Stimulated activated CD8-positive, alpha-beta memory T cell treated with anti-CD3 and anti-CD28 coated beads, Interleukin-4, amount 100 ng/mL, for 48 hours (primary cell): ENCODE measurements at places on chromosomes 16 and 17.

DNA sequence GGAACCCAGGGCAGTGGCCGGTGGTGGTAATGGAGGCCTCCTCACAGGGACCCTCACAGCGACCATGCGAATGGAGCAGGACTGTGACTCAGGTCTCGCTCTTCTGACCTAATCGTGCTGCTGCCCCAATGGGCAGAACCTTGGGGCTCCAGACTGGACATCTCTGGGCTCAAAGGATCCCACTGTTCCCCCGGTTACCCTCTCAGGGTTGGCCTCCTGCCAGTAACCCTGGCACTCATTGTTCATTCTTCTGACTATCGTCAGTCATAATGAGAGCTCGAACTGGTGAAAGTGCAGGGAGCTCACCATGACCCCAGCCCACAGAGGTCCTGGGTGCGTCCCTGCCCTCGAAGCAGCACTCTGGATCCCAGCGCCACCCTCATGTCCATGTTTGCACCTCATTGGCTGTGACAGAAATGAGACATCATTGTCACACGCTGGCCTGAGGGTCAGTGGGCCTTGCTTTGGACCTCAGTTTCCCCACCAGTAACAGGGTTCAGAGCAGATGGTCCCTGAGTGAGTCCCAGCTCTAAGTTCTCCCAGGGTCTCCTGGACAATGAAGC is 4.0 kb upstream of the NPRL3 start:
- no peak for DNase-seq

DNA sequence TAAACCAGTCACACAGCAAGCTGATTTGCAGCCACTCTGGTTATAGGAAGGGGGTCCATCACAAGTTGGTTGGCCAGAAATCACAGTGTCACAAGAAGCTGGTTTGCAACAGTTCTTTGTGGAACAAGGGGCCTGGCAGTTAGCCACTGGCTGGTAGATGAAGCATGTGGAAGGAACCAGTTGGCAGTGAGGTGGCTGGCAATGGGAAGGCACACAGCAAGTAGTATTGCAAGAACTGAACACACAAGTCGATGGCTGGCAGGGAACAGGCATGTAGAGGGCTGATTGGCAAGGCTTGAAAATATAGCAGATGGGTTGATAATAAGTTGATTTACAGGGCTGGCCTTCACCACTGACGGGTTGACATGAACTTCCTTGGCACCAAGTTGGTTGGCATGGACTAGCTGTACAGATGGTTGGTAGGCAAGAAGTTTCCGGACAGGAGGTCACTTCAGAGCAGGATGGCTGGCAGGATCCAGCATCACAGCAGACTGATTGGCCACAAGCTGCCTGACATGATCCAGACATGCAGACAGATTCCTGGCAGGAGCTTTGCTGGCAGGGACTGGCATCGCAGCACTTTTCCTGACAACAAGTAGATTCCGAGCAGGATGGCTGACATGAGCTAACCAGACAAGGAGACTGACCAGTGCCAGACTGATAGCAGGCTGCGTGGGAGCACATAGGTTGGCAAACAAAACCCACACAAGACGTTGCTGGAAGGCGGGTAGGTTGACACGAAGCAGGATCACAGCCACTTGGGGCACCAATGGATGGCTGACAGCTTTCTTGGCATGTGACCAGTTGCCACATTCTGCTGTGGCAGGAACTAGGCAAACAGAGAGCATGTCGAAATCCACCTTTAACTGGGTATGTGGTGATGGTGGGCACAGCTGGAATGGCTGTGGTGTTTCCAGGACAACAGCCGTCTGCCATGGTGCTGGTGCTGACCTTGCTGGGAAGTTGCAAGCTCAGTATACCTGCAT is at the start of gene KRTAP29-1:
Gene KRTAP29-1 (minus strand): TSS at position 936 of the 986 bp plus-strand sequence. CDS start 0 bp downstream, at position 936.
- no peak for DNase-seq

- DNase-seq: no peak
Observed at GRCh38 chr16:88005968-88006367, 54.7 kb downstream of the BANP start.

- no peak for DNase-seq
Observed at GRCh38 chr16:9148374-9149015, 57.1 kb downstream of the HAPSTR1 start.

- DNase-seq: no peak
Observed at GRCh38 chr17:66778531-66779236, 56.2 kb upstream of the CACNG5 start.
